ENCODE measurements at places on chromosomes 16 and 17.

DNA sequence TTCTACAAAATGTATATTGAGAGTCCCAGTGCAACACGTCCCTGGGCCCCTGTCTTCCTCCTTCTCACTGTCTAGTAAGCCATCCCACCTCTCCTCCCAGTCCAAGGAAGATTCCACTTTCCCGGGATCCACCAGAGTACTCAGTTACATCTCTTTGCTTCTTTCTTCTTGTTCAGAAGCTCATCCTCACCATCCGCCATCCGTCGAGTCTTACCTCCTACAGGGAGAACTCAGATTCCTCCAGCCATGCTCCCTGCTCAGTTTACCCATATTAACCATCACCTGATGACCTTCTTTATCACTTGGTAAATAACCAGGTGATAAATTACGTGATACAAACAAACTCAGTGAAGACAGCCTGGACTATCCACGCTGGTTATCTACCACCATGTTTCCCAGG lies 57.1 kb downstream of the CYTH1 start:
- DNase-seq: no peak

GRCh38 chr17:48131216-48131824 lies 23.8 kb downstream of the SNX11 start:
- DNase-seq: peak; percentile 62

- no peak for DNase-seq
Measured at GRCh38 chr17:63070031-63070430, 104.0 kb downstream of the TANC2 start.

DNA sequence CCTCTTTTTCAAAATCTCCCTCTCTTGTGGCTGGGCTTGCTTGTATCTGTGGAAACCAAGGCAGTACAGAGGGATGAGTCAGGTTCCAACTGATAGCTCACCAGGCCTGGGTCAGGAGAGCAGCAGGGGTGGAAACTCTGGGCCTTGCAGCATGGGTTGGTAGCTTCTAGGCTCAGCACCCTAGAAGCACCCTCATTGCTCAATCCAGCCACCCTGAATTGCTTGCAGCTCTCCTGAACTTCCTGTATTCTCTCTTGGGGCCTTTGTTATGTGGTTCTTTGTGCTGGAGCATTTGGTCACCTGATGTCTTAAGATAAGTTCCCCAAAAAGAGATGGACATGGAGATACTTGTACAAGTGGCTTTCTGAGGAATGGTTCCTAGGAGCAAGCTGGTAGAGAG lies 169.4 kb downstream of the IRX5 start:
- DNase-seq: peak; percentile 44

GRCh38 chr17:80603396-80603795 lies 58.8 kb downstream of the RPTOR start:
- peak; percentile 19 for DNase-seq

DNA sequence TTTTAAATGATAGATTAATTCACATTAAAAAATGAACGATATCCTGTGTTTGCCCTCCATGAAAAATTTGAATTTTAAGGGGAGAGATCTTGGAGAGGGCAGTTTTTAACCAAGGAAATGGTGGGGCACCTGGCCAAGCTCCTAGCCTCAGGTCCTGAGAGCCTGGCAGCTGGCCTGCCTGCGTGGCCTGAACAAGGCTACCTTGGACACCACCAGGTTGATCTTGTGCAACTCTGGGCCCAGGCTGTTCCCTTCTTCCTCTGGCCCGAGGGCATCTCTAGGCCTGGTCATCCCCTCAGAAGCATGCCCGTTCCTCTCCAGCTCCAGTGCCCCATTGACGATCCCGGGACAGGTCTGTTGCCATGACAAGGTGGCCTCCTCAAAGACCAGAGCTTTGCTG lies 33.4 kb upstream of the LONP2 start:
- no peak for DNase-seq

GRCh38 chr16:75351183-75351582 lies 82.1 kb downstream of the CFDP1 start:
- DNase-seq: no peak

DNA sequence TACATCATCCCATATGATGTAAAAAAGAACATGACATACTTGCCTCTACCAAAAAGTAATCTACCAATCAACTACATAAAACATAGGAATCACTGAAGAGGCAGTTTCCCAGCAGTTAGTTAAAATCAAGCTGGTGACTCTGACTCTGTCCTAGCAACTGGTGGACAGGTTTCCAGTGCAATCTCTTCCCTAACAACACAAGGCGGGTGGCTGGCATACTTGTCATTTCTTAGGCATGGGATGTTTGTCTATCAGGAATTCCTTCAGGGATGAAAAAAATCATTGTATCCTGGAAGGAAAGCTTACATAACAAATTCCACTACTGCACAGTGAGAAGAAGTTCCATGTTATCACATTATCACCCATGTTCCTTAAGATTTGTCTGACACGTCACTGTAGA lies 50.9 kb downstream of the HELZ start:
- DNase-seq: no peak

DNA sequence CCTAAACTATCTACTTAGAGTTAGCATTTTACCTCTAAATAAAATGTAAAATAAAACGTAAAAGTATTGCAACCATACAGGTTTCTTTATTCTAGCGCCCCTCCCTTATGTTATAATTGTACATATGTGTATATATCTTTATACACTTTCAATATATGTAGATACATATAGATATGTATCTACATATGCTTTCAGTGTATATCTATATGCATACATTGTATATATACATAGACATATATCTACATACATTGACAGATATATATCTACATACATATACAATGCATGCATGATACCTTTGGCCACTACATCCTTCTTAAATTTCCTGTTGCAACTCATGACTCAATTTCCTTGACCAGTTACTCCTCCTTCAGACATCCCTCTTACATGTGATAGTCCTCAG lies 16.7 kb downstream of the BPTF start:
- DNase-seq: no peak

DNA sequence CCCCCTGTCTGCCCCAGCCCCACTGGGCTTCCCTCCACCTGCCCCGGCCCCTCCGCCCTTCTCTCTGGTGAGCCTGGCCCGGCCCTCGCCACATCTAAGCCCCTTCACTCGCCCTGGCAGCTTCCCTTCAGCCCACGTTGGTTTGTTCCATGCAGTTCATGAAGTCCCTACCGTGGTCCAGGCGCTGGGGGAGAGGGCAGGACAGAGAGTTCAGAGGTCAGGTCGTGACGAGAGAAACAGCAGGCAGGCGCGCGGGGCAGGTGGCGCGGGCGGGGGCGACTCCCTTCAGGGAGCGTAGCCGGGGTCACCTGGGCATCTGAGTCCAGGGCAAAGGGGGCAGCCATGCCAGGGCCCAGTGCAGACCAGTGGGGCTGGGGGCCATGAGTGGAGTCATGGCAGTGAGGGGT lies 8.9 kb upstream of the TEDC2 start:
- DNase-seq: no peak

GRCh38 chr17:4502466-4503154 lies 3.9 kb downstream of the SPNS2 start:
- no peak for DNase-seq

GRCh38 chr17:82355770-82356427 lies 3.1 kb upstream of the TEX19 start:
- no peak for DNase-seq

GRCh38 chr17:63293323-63294075 lies 152.6 kb downstream of the CYB561 start:
- DNase-seq: no peak

- peak; percentile 97 for DNase-seq
Measured at GRCh38 chr17:76716146-76716838, 5.5 kb upstream of the MXRA7 start.

DNA sequence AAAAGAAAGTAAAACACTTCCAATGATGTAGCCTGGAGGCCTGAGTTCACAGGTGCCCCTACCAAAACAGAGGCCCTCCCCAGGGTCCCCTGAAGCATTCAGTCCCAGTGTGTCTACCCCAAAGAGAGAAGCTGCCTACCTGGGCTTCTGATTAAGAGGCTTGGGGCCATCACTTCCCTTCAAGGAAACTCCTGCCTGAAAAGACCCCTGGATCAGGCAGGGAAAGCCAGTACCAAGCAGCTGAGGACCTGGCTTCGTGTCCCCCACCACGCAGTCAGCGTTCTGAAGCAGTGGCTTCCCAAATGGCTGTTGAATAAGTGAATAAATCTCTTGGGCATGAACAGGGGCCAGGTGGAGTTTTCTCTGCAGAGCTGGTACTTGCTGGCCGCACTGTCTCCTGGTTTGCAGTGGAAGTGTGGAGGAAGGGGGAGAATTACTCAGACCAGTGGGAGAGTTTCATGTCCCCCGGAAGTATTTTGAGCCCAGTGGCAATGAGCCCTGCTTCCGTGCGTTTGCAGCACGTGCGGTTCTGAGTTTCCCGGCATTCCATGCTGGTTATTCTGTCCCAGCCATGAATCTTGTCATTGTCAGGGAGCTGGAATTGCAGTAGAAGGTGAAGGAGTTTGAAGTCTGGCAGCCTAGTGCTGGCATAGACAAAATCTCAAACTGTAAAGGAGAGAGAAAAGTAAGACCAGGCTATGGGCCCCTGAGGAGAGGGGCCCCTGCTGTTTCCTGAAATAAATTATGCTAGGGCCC lies 27.0 kb downstream of the RMI2 start:
- DNase-seq: no peak

DNA sequence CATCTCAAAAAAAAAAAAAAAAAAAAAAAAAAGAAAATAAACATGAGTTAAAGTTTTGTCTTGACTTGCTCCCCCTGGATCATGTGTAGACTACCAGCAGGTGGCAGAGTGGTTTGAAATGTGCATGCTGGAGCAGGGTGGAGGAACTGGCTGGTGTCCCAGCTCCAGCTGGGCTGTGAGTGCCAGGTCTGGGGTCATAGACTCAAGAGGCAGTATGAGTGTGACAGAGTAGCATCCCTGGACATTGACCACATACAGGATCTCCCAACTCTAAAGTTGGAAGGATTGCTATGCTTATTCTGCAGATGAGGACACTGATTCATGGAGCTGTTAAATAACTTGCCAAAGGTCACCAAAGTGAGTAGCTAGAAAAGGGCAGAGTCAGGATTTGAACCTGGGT lies 198.0 kb upstream of the MPHOSPH6 start:
- peak; percentile 16 for DNase-seq

DNA sequence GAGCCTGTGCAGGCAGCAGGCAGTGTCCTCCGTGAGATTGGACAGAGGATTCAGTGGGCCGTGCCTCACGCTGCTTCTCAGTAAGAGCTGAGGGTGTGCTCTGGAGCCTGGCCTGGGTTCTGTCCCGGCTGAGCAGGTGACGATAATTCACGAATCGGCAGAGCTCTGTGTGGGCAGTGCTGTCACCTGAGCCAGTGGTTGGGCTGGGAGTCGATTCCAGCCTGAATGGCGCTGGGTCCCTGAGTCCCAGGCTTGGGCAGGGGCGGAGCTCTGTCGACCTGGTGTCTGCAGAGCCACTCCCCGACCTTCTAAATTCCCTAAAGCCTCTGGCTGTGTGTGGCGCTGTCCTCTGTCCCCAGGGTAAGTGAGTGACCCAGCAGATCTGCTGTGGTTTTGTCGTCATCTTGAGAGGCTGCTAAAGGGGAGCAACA lies 8.4 kb downstream of the ACSF3 start:
- peak; percentile 79 for DNase-seq

DNA sequence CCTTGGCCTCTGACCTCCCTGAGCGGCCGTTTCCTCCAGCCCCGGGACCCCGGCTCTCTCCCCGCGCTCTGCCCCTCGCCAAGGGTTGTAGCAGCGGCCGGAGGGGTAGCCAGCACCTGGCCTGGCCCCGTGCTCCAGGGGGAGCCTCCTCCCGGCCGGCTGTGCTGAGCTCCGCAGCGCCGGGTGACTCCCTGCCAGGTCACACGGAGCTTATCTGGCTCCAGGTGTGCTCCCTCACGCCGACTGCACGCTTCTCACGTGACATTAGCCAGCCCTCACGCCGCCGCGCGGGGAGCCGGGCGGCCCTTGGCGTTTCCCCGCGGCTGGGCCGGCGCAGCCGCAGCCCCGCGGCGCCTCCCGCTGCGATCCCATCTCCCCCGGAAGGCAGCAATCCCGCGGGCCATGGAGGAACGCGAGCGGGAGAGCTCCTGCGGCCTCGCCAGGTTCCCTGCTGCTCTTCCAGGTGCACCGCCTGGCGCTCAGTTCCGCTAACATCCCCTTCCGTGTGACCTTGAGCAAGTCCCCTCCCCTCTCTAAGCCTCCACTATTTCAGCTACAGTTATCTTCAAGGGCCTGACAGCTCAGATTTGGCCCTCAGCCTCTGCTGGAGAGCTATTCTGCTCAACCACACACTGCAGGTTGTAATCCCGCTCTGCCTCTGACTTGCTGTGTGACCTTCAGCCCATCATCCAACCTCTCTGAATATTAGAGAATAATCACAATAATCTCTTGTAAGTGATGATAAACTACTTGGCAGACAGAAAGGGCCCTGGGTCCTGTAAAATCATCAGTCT lies 3.4 kb downstream of the MYO18A start:
- peak; percentile 66 for DNase-seq

GRCh38 chr16:80027007-80027965 lies 426.7 kb upstream of the MAF start:
- no peak for DNase-seq

DNA sequence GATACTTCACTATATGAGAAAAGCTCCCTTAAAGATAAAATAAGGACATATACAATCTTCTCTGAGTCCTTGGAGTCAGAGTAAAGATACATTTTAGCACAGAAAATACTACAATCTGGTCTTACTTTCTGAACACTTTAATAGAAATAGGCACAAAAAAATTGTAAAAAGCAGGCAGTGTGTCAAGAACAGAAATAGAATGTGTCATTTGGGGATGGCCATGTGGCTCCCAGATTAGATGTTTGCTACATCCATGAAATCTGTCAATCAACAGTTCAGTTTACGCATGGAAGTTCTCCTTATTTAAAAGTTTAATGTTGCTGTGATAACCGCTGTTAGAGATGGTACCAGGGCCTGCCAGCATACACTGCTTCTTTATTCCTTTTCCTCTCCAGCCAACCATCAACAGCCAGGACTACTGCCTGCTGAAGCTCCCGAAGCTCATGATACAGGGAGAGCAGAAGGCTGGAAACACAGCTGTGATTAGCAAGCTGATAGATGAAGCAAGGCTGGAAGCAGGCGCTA lies 278.5 kb downstream of the CEP112 start:
- no peak for DNase-seq

DNA sequence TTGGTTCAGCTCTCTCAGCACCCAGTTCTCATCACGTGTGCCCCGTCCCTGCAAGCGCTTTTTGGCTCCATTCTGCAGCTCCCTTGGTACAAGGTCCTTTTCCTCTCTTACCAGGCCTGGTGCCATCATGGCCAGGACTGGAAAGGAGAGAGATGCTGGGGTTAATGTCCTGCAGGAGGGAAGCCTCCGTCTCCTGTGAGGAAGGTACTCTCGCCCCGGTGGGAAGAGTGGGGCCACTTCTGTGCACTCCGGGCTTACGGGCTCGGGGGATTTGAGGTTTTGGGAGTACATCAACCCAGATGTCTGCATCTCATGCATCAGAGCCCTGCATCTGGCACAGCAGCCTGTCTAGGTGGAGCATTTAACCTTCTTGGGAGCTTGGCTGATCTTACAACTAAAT lies 10.1 kb downstream of the CTRB2 start:
- DNase-seq: no peak

GRCh38 chr16:79571903-79572535 lies 28.5 kb downstream of the MAF start:
- DNase-seq: no peak

GRCh38 chr17:30571921-30572320 lies 94.7 kb downstream of the GOSR1 start:
- DNase-seq: no peak
